Activated gamma-delta T cell (primary cell): ENCODE measurements at places on chromosomes 3 and 15.

- DNase-seq: no peak
Measured at GRCh38 chr3:156628836-156629618, 45.4 kb upstream of the TIPARP start.

DNA sequence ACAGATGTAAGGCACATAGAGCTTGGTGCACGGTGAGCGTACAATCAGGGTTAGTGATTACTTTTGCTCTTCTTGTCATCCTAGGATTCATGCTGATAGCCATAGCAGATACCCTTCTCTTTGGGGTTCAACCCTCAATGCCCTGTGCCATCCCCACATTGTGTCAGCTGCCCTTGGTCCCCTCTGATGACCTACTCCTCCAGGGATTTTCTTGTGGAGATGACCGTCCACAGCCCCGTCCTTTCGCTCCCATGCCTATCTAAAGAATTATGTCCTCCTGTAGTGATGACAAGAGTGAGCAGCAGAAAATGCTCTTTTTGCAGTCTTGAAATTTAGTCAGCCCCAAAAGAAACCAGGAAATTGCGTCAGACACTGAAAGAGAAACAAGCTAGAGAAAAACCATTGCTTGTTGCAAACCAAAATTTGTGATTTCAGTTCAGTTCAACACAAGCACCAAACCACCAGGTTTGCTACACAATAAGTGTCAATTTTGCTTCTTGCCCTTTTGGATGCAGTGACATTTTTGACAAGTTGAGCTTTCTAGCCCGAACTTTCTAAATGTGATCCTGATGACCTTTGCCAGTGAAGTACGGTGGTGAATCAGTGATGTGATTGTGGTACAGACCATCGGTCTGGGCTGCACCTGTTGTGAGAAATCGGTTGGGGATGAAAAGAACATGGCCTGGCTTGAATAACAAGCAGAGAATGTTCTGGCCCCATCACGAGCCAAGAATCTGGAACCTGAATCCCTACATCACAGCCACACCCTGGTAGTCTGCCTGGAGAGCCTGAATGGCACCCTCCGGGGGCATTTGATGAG lies 41.3 kb downstream of the CMTM7 start:
- no peak for DNase-seq

DNA sequence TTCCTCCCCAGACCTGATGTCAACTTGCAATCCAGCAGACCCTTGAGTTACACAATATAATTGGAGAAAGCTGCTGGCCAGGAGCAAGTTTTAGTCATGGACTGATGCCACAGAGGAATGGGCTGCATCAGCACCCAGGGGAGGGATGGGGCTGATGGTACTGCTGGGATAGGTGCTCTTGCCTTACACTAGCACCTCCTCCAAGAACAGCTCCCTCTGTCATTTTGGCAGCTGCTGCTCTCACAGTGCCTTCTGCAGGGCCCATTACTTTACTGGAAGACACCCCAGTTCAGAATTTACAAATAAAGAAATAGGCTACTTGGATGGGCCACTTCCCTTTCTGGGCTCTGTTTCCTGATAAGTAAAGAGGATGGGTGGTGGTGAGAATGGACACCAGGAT lies 85.3 kb upstream of the RORA start:
- DNase-seq: no peak

- DNase-seq: no peak
Measured at GRCh38 chr3:54835701-54836100, 92.2 kb downstream of the LRTM1 start.

GRCh38 chr3:187708696-187709095 lies 6.3 kb upstream of the RTP2 start:
- DNase-seq: no peak

GRCh38 chr3:21991061-21991460 lies 240.1 kb upstream of the ZNF385D start:
- no peak for DNase-seq

DNA sequence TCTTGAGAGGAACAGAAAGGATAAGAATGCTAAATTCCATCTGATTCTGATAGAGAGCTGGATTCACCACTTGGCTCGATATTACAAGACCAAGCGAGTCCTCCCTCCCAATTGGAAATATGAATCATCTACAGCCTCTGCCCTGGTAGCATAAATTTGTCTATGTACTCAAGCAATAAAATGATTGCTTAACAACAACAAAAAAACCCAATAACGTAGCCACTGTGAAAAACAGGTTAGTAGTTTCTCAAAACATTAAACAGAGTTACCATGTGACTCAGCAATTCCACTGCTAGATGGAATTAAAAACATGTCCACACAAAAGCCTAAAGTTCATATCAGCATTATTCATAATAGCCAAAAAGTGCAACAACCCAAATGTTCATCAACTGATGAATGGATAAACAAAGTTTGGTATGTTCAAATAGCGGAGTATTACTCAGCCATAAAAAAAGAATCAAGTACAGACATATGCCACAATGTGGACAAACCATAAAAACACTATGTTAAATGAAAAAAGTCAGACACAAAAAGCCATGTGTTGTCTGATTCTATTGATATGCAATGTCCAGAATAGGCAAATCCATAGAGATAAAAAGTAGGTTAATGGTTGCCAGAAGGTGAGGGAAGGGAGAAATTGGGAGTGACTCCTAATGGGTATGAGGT lies 16.8 kb downstream of the BCL2L10 start:
- no peak for DNase-seq

GRCh38 chr15:99485153-99485961 lies 80.4 kb upstream of the MEF2A start:
- no peak for DNase-seq

- no peak for DNase-seq
Measured at GRCh38 chr3:70748593-70748992, 436.2 kb upstream of the MDFIC2 start.

DNA sequence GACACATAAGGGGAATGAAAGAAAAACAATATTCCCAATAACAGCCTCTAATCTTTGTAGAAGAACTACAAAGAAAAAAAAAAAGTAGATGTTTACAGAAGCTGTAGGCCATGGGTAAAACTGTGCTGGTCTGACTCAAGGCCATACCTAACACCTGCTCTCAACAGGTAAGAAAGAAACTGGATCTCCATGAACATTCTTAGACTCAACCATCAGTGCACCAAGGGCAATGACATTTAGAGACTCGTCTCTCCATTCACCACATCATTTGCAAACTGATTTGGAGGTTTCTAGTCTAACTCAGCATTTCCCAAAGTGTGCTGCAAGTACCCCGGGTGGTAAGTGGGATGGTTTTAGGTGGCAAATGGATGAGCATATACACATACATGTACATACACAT lies 164.2 kb downstream of the FOXP1 start:
- no peak for DNase-seq
